ENCODE measurements at places on chromosomes 4 and X.

DNA sequence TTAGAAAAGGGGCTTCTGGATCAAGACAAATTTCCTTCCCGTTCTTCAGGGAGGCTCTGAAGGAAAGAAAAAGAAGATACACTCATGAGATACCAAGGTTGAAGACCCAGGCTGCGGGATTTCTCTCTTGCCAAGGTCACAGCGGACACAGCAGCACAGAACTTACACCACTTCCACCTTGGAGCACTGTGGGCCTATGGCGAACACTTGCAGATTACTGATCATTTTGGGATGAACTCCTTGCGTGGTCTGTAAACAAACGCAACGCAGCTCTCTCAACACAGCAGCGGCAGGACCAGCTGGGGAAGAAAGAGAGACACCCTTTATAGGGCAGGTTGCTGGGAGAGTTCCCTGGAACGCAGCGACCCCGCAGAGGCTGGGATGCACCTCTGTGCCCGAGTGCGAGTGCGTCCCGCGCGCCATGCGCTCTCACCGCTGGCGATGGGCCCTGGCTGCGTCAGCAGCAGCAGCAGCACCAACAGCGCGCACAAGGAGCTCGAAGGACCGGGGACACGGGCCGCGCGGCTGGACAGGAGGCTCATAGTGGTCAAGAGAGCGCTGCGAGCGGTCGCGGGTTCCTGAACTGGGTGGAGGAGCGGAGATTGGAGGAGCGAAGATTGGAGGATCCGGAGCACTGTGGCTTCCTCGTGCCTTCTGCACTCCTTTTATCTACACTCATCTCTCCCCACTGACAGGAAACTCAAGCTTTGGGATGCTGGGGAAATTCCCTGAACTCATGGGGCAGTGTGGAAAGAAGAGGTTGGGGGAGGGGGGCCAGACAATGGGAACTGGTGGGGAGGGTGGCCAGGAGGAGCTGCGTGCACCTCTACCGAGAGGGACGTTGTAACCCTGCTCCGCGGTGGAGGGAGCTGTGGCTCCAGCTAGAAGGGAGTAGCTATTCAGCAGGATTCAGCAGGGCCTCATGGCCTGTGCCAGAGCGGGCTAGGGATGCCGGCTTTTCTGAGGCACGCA is at the start of gene CXCL5:
CXCL5 (minus strand) TSS at position 638 of the 972 bp plus-strand sequence; CDS start at position 542, 96 bp downstream.
- DNase-seq, result no peak

GRCh38 chrX:46279214-46279924 is 265.9 kb downstream of the ZNF674 start:
- no peak for DNase-seq

DNA sequence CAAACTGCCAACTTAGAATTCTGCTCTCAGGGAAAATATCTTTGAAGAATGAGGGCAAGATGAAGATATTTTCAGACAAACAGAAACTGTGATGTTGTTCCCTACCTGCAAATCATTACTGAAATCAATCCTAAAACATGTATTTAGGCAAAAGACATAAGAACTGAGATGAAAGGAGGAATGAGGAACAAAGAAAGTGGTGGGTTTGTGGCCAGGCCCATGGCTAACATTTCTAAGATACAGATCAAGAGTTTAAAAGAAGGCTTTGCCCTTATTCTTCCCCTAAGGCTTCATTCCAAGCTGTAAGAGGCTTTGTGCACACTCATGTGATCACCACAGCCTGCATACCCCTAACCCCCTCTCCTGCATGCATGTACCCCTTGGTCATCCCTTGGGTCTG is 46.5 kb downstream of the ADGRG2 start:
- DNase-seq, result no peak

- DNase-seq, result no peak
Measured at GRCh38 chr4:148044912-148045352, 313.0 kb downstream of the ARHGAP10 start.

- DNase-seq, result peak; percentile 62
Measured at GRCh38 chrX:18390941-18391538, 34.4 kb upstream of the CDKL5 start.

- peak; percentile 78 for DNase-seq
Measured at GRCh38 chrX:107678957-107679740, 50.8 kb downstream of the PRPS1 start.

DNA sequence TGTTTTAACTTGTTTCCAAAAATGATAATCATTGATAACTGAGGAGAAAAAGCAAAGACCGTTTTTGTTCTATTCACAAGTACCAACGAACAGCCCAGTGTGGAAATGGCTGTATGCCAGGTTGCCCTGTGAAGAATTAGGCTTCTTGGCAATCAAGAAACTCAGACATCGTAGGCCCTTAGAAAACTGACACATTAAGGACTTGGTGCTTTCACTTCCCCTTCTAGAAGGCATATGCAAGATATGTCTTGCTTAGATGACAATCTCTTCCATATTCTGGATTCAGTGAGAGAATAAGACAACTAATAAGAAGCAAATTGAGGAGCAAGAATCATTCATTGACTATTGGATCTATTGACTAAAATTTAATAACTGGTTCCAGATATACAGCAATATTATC is 56.6 kb downstream of the ANAPC10 start:
- DNase-seq, result no peak

GRCh38 chr4:78845472-78845871 is 69.3 kb downstream of the BMP2K start:
- no peak for DNase-seq

- no peak for DNase-seq
Measured at GRCh38 chr4:58048491-58048890, 938.3 kb upstream of the IGFBP7 start.

DNA sequence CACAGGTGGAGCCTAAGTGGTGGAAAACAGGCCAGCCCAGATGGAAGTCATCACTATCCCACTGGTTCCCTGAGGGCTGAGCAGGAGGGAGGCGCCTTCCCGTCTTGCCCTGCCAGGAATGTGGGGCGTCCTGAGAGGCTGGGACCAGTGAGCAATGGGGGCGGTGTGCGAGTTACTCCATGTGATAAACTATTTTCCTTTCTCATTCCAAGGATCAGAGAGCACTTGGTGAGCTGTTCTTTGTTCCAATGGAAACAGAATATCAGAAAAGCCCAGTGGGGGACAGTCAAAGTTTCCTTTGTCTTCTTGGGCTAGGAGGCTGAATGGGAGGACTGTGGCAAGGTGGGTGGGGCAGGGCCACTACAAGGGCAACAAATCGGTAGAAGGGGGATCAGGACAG is 86.2 kb downstream of the NHSL2 start:
- DNase-seq, result no peak

- no peak for DNase-seq
Measured at GRCh38 chr4:19025031-19025430, 1003.5 kb upstream of the LCORL start.

DNA sequence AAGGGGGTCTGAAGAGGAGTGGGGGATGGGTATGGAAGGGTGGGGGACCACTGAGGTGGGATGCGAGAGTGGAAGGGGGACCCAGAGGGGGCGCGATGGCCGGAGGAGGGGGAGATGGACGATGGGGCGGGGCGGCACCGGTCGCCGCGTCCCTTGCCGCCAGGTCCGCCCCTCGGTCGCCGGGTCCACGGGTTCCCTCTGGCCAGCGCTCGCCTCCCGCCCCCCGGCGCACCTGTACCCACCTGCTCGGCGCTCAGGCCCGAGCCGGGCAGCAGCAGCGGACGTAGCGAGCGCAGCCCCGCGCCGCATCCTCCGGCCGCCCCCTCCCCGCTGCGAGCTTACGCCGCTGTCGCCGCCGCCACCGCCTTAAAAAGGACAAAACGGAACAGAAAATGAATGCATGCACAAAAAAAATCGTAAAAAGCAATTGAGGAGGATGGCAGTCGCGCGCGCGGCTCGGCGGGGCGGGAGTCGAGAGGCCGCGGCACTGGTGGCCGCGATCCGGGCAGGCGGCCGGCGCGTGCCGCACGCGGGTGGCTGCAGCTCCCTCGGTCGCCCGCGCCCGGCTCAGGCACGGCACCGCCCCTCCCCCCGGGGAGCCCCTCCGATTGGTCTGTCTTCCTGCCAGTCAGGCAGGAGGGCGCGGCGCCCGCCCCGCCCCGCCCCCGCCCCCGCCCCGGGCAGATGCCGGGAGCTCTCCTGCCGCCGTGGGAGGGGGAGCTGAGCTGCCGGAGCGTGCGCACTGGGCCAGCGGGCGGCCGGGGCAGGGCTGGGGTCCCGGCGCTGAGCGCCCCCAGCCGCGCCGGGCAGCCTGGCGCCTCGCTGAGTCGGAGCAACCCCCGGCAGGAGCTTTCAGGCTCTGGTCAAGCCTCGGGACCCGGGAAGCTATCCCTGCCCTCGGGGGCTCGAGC is at the start of gene JAKMIP1:
JAKMIP1 (minus strand) TSS at position 539 of the 911 bp plus-strand sequence. CDS start 87,699 bp downstream, outside the sequence.
- peak; percentile 94 for DNase-seq

DNA sequence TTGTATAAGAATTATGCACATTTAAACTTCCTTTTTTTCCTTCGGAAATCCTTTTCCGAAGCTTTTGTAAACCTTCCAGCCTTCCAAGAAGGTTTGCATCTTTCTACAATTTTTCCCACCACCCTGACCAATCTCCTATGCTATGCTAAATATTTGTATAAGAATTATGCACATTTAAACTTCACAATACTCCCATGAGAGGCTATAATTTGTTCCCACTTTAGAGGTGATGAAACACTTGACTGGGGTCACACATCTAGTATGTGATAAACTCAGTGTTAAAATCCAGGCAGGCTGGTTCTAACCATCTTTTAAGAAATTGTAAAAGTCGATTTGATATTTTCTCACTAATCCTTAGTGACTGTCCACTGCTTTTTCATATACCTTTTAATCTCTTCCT is 22.1 kb downstream of the NUDT6 start:
- DNase-seq, result no peak

DNA sequence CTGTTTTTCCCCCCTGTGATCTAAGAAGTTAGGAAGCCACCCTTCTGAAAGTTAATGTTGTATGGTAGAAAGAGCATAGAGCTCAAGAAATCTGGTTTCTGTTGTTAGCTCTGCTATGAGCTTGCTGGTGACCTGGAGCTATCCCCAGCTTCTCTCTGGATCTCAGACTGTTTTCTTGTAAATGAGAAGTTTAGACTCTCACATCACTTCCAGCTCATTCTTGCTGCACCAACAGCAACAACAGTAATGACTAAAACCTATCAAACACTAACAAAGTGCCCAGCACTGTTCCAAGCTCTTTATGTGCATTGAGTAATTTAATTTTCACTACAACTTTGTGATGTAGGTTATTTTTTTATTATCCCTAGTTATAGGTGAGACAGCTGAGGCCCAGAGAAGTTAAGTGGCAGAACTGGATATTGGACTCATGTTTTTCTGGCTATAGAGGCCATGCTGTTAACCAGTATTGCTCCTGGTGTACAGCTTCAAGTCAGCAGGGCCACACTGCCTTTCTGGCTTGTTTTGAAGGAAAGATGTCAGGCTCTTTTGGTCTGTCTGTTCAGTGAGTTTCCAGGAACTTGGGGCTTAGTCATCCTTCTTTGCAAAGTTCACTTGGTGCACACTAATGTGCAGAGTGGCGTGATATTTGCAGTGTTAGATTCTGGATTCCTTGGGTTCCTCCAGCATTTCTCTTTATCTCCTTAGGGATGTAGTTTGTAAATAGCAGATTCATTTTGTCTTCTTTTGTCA is 27.8 kb upstream of the TMEM164 start:
- DNase-seq, result no peak

- DNase-seq, result no peak
Measured at GRCh38 chr4:184628103-184628502, 21.1 kb downstream of the CASP3 start.

DNA sequence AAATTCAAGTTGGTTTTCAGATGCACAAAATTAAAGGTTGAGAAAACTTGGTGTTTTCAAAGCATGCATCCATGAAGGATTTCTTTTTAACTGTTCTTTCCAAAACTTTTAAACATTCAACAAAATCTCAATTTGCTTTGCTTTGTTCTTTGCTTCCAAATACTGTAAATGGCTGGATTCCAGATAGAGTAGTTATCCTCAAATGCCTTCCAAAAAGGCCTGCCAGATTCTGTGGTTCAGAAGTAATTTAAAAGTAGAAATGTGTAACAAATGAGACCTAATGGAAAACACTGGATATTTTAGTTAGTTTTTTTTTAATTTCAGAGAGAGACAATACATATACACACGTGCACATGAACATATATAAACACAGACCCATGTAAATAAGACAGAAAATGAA is 97.3 kb downstream of the NR3C2 start:
- no peak for DNase-seq

GRCh38 chr4:152594057-152594456 is 58.2 kb upstream of the FBXW7 start:
- no peak for DNase-seq

- no peak for DNase-seq
Measured at GRCh38 chr4:139229534-139230039, 50.4 kb downstream of the MGARP start.

- DNase-seq, result no peak
Measured at GRCh38 chr4:112214390-112215264, 17.0 kb upstream of the AP1AR start.

- peak; percentile 20 for DNase-seq
Measured at GRCh38 chr4:118086344-118086743, 52.1 kb downstream of the NDST3 start.

GRCh38 chr4:26272654-26273615 is 47.9 kb upstream of the RBPJ start:
- DNase-seq, result no peak

- DNase-seq, result no peak
Measured at GRCh38 chr4:40704073-40704472, 45.7 kb upstream of the NSUN7 start.

- DNase-seq, result no peak
Measured at GRCh38 chr4:61540944-61541343, 340.8 kb downstream of the ADGRL3 start.

- DNase-seq, result no peak
Measured at GRCh38 chr4:184529283-184529682, 54.9 kb upstream of the IRF2 start.

DNA sequence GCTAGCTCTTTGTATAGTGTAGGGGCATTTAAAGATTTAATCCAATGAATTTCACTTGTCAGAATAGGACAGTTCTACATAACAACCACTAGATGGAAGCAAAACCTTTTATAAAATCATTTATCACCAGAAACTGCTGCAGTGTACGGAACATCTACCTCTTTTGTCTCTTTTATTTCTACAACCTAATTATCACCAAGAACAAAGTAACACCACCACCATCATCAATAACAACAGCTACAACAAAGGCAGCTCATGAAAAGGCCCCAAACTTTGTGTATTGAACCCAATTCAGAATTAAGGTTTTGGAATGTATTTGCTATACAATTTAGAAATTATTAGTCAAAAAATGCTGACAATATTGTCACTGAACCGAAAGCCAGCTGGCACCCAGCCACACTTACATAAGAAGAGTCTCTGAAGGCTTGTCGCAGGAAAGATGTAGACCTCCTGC is 260.9 kb upstream of the RPS6KA3 start:
- DNase-seq, result no peak

- no peak for DNase-seq
Measured at GRCh38 chr4:17385403-17385802, 126.5 kb downstream of the QDPR start.

DNA sequence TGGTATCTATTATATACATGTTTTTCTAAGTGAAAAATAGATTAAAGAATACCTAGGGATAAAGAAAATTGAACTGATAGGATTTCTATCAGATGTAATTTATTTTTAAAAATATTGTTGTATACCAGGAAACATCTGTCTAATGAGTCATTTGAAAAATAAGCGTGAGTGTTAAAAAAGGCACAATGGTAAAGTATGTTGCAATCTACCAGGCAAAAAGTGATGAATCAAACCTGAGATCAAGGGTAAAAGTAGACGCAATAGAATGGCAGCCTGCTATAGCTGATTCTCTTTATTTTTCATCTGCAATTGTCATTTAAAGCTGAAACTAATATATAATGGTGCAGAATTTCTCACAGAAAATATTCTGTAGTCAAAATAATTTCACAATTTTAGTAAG is 1119.6 kb downstream of the PCDH18 start:
- no peak for DNase-seq

GRCh38 chr4:158176108-158176507 is 3.3 kb upstream of the GASK1B start:
- no peak for DNase-seq
